Suprapubic skin (tissue), 4 donors: ENCODE measurements at places on chromosomes 6 and 20.

GRCh38 chr6:5323979-5324378, 62.7 kb downstream of the FARS2 start:
- no peak for DNase-seq

GRCh38 chr6:2274981-2275891, 29.8 kb upstream of the GMDS start:
- DNase-seq = no peak

GRCh38 chr6:30480536-30481156, 8.7 kb upstream of the HLA-E start:
- no peak for DNase-seq

DNA sequence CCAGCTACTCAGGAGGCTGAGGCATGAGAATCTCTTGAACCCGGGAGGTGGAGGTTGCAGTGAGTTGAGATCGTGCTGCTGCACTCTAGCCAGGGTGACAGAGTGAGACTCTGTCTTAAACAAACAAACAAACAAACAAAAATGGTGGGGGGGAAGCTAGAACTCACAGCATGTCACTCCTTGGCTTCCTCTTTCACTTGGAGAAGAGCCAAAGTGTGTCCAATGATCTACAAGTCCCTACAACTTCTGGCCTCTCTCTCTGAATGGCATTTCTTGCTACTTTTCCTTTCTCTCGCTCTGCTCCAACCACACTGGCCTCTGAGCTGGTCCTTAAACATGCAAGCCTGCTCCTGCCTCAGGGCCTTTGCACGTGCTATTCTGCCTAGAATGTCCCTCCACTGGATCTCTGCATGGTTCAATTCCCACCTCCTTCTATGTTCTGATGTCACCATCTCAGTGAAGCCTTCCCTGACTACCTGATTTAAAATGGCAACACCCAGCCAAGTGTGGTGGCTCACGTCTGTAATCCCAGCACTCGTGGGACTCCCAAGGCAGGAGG, 8.1 kb downstream of the TLDC2 start:
- no peak for DNase-seq

DNA sequence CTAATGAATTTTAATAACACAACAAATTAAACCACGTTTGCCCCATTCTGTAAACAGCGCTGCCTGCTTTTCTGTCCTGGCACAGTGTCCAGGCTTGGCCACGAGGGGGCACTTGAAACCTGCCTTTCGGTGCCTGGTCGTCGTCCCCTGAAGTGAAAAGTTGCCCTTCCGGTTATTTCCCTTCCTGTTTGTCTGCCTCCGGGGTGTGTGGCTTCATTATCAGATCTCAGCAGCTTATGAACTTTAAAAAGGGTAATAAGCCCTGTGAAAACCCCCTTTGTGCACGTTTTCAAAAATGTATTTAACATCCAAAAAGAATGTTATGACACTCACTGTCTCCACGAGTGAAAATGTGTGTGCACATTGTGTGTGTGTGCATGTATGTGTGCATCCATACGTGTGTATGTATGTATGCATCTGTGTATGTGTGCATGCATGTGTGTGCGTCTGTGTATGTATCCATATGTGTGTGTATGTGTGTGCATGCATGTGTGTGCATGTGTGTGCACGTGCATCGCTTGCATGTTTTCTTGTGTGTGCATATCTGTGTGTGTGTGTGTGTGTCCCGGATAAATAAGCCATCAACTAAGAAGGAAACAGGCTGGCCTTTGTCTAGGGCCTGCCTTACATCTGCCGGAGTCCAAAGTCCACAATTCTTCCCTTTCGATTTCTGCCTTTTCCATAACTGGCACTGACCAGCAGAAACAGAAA, 358.4 kb downstream of the THBS2 start:
- DNase-seq = peak; percentile 86

DNA sequence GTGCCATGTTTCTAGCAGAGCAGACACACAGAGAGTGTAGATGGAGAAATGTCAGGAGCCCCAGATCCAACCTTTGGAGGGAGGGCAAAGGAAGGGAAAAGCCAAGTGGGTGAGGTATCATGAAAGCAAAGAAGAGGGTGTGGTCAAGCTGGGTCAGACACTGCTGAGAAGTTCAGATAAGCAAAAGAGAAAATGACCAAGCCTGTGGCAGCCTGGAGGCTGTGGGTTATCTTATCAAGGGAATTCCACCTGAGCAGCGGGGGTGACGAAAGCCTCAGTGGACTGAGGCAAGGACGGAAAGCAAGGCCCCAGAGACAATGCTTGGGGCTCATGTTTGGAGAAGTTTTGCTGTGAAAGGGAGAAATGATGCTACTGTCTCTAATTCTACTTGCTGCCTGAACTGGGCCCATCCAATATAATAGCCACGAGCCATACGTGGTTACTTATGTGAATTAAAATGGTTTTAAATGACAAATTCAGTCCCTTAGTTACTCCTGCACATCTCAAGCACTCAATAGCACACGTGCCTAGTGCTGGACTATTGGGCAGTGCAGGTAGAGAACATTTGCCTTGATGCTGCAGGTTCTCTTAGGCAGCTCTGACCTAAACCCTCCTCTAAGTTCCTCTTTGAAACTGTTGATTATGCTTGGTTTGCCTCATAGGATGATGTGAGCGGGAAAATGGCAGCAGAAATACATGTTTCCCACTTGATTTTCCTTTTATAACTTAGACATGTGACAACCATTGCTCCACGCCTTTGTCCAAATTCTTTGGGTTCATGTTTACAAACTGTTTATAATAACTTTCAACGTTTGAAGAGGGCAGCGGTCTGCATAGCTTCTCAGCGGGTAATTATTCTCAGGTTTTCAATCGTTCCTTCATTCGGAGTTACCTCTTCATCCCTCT, 63.7 kb downstream of the SLC22A23 start:
- DNase-seq = peak; percentile 34

DNA sequence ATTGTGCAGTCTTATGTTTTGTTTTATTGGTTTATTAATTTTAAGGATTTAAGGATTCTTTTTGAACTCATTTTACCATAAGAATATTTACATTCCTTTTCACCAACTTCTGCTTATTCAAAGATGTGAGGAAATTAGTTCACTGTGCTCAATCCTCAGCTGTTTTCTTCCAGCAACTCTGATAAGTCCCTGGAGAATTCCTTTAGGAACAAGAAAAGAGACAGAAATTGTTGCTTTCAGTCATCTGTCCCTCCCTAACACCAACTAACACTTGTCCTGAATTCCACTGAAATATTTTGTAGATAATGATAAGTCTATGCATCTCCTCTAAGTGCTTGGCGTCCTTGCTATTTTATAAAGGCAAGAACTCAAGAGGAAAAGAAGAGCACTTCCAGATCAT, 334.8 kb upstream of the MARCKS start:
- DNase-seq = no peak

- no peak for DNase-seq
Observed at GRCh38 chr6:165321555-165322145, 12.2 kb upstream of the C6orf118 start.

GRCh38 chr20:62642666-62643520, 590 bp downstream of the SLCO4A1 start:
- DNase-seq = no peak

- DNase-seq = no peak
Observed at GRCh38 chr6:100230115-100230952, 234.4 kb downstream of the SIM1 start.

DNA sequence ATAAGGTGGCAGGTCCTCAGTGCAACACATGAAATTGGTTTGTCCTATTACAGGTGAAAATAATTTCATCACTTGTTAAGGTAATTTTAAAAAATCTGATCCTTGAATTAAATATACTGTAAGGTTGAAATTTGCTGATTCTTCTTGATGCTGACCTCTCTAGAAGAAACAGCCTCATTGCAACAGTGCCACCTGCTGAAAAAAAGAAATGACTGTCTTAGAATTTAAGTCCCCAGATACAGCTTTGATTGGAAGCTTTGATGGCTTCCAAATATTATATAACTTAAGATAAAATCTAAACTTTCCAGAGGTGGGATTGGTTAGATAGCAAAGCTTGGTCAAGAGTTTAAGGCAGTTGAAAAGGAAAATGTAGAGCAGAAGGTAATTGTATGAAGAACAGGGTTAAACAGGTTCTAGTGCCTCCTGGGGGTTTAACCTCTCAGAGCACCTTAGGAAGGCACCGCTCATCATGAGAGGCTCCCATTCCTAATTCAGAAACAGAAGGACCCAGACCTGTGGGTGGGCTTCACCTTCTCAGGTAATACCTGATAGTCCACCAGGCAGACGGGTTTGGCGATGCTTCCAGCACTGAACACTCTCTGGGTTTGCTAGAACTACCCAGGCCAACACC, 401.0 kb downstream of the PAX1 start:
- no peak for DNase-seq

DNA sequence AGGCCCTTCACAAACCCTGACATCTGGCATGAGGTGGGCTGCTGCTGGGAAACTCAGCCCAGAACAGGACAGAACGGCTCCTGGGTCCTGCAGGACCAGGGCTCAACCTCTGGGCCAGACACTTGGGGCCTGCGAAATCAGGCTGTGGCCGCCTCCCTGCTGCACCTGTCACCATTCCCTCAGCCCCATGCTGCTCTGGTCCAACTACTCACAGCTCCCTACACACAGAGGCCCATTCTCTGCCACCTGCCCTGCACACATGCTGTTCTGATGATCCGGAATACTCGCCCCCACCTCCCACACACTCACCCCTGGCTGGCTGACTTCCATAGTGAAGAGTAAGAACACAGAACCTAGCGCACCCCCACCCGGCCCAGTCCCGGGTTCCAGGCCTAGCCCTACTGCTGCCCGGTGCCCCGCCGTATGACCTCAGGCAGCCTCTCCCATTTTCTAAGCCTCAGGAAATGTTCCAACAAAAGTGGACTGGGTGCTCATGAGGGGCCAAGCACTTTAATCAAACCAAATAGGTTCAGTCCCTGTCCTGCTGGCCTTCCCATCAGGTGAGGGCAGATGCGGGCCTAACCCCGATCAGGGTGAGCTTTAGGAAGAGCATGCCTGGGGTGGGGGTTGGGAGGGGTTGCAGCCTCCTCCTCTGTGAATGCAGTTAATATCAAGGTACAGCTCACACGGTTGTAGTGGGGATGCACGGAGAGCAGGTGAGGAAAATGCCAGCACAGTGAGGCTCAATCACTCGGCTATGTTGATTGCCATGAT, 3.9 kb downstream of the PEDS1 start:
- no peak for DNase-seq

GRCh38 chr6:157169226-157169625, 154.1 kb downstream of the TMEM242 start:
- DNase-seq = no peak

- DNase-seq = no peak
Observed at GRCh38 chr20:61779176-61779965, 286.3 kb downstream of the TAF4 start.

- no peak for DNase-seq
Observed at GRCh38 chr20:61673152-61673847, 392.4 kb downstream of the TAF4 start.

GRCh38 chr20:51802170-51802751, at the start of gene SALL4:
TSS of gene SALL4 (minus strand) at chr20:51802521. CDS start at chr20:51802408, 113 bp downstream.
- DNase-seq = no peak

DNA sequence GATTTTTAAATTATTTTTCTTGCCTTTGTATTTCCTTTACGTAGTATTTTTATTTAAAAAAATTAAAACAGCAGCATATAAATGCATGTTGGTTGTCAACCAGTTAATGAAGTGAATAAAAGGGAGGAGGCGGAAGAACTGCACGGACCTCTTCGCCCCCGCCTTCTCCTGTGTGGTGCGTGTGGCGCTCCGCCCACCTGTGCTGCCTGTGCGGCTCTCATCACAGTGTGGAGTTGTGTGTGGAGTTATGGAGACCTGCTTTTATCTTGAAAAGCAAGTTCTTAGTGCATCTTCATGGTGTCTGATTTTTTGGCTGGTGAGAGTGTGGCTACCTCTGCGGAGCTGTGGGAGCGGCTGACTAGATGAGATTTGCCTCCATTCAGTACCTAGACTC, 58.4 kb downstream of the PTPN1 start:
- no peak for DNase-seq

GRCh38 chr20:57435498-57436222, 44.5 kb downstream of the RBM38 start:
- peak; percentile 89 for DNase-seq

- DNase-seq = no peak
Observed at GRCh38 chr6:7467007-7467897, 74.2 kb upstream of the DSP start.

GRCh38 chr6:137233911-137234863, 15.0 kb upstream of the IFNGR1 start:
- DNase-seq = no peak

DNA sequence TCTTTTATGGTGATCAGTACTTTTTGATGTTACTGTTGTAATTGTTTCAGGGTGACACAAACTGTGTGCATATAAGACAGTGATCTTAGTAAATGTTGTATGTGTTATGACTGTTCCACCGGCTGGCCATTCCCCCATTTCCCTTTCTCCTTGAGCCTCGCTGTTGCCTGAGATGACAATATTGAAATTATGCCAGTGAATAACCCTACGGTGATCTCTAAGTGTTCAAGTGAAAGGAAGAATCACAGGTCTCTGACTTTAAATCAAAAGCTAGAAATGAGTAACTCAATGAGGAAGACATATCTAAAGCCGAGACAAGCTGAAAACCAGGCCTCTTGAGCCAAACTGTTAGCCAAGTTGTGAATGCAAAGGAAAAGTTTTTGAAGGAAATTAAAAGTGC, 32.3 kb downstream of the TULP4 start:
- DNase-seq = no peak

DNA sequence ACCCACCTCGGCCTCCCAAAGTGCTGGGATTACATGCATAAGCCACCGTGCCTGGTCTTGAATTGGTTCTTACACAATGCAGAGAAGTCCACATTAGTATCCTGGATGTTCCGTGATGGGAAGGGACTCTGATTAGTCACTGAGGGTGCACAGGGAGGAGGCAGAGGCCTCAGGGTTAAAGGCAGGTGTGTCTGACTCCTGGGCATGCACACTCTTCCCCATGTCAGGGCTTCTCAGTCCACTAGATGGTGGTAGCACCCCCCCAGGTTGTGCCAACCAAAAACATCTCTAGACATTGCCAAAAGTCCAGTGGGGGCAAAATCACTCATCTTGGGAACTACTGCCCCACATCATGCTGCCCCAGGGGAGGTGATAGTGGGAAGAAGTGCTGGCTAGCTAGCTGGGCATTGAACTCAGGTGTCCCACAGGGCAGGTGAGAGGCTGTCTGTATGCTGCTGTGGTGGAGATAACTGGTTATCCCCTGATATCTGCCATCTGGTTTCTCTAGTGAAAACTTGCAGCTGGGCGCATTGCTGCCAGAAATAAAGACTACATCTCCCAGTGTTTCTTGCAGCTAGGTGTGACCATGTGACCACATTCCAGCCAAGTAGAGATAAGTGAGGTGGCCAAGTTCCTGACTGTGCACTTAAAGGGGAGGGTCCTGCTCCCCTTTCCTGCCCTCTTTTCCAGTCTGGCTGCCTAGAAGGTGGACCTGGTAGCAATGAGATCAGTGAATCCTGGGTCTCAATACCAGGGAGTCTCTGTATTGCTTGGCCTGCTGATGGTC, 8.4 kb upstream of the NSFL1C start:
- peak; percentile 40 for DNase-seq
